Activated CD8-positive, alpha-beta memory T cell treated with anti-CD3 and anti-CD28 coated beads, Interleukin-2, amount 50 U/mL, for 48 hours (primary cell): ENCODE measurements at places on chromosomes 6 and 20.

- DNase-seq, result no peak
Observed at GRCh38 chr20:37714978-37715672, 21.3 kb downstream of the CTNNBL1 start.

- DNase-seq, result no peak
Observed at GRCh38 chr6:140480852-140481251, 1106.4 kb upstream of the CITED2 start.

DNA sequence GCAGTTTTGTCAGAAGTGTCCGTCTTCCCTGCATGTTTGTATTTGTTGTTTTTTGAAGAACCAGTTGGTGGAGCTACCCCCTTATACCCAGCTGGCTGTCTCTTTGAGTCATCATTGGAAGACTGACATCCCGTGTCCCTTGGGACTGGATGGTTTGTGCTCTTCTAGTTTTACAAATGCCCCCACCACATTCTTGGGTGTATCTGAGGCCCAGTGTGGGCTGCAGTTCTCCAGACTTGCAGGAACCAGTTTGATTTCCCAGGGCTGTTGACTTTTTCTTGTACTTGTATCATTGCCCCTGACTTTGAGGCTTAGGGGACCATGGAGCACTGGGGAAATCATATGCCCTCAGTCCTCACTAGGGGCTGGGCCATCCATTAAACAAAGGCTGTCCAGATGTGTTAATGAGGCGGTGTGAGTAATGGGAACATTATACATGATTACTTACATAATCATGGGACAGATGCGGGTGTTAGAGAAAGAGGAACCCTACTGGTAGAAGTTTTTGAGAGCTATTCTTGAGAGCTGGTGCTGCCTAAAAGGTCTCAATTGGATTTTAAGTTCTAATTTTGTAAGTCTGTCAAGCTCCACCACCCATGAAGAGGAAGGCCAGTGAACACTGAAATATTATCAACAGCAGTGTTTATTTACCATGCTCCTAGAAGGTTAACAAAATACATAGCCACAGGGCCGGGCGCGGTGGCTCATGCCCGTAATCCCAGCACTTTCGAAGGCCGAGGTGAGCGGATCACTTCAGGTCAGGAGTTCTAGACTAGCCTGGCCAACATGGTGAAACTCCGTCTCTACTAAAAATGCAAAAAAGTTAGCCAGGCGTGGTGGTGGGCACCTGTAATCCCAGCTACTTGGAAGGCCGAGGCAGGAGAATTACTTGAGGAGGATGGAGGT lies 8.5 kb downstream of the JARID2 start:
- no peak for DNase-seq

DNA sequence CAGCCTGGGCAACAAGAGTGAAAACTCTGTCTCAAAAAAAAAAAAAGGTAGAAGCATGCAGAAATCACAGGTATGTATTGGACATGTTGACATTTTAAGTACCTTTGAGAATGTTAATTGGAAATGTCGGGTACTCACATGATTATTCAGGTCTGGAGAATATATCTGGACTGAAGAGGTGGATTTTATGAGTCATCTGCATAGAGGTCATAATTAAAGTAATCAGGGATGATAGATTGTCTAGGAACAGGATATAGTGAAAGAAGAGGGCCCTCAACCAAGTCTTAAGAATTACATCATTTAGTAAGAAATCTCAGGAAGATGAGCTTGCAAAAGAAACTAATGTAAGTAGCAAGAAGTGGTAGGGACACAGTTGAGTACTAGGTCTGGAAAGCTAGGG lies 212.5 kb downstream of the UTRN start:
- no peak for DNase-seq

GRCh38 chr6:134873500-134874388 lies 76.2 kb downstream of the ALDH8A1 start:
- DNase-seq, result no peak

- no peak for DNase-seq
Observed at GRCh38 chr6:55576811-55577210, 2.2 kb downstream of the HMGCLL1 start.

DNA sequence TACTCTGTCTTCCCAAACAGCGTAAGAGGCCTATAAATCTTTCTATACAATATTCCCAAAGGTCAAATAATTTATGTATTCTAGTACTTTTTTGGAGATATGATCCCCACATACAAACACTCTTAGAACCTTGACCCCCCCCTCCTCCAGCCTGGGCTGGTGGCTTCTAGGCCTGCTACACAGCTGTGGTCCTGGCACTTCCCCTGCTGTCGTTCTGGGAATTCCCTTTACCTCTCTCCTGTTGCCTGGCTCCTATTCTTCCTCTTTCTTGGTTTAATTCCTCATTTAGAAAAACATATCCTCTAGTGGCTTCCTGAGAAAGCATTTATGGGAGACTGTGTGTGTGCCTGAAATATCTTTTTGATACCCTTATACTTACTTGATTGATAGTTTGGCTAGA lies 4.1 kb upstream of the TXLNB start:
- DNase-seq, result no peak

DNA sequence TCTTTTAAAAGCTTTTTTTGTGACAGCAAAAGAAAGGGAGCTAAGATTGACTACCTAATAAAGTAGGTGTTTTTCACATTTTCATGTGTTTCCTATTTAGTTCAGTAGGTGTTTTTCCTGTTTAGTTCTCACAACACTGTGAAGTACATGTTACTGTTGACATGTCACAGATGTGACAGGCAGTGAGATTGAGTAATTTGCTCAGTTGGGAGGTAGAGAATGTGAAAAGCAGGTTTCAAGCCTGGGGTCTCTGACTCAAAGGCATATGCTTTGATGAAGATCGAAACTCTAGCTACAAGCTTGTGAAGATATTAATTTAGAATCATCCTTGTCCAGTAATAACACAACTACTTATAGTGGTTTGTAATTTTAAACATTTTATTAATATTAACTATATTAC lies 43.1 kb downstream of the SLX4IP start:
- no peak for DNase-seq

GRCh38 chr20:3801299-3801698 lies 5.2 kb downstream of the CDC25B start:
- no peak for DNase-seq

GRCh38 chr6:20564777-20565176 lies 30.5 kb downstream of the CDKAL1 start:
- no peak for DNase-seq

DNA sequence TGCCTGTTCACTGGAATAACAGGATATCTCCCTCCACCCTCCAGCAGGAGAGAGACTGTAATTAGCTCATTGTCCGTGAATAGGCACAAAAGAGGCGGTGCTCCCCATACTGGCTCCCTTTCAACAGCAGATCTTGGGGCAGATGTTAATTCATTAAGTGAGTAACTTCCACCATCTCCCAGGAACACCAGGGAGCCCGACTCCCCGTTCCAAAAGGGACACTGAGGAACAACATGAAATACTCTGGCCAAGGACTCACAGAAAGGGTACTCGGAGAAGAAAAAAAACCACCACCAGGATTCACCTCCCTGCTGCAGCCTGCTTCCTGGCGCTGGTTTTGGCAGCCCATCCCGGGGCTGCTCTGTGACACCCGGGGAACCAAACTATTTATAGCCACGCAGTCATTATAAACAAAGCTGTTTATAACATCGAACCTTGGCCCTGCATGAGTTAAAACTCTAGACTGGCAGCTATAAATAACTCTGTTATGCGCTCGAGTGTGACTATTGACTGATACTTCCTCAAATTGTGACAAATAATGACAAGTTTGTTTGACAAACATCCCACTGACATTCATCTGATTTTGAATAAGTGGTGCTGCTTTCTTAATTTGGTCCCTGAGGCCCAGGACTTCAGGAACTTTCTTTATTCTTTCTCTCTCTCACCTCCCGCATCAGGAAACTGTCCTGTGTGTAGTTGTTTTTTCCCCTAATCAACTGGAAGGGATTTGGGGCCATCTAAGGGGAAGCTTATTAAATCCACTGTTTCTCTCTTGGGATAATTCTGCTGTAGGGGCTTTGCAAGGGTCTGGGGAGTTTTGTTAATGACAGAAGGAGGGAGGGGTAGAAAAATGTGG lies 521.6 kb downstream of the CD83 start:
- no peak for DNase-seq

- DNase-seq, result no peak
Observed at GRCh38 chr6:32938494-32938893, 2.3 kb downstream of the HLA-DMB start.

DNA sequence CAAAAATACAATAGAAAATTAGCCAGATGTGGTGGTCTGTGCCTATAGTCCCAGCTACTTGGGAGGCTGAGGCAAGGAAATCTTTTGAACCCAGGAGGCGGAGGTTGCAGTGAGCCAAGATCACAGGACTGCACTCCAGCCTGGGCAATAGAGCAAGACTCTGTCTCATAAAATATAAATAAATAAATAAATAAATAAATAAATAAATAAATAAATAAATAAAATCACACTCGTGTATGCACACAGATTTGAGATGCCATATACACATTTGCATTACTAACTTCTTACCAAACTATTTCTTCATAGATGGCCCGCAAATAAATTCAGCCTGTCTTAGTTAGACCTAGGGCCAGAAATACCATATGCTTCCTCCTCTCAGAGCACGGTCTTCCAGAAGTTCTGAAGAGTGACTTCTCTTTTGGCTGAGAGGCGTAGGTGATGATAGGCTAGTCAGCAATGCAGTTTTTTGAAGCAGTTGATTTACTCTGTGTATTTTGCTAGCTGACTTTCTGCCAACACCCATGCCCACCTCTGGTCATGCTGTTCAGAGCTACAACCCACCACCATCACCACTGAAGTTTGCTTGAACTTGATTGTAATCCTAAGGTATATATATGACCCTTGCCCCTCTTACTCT lies 150.1 kb downstream of the SASH1 start:
- DNase-seq, result no peak

DNA sequence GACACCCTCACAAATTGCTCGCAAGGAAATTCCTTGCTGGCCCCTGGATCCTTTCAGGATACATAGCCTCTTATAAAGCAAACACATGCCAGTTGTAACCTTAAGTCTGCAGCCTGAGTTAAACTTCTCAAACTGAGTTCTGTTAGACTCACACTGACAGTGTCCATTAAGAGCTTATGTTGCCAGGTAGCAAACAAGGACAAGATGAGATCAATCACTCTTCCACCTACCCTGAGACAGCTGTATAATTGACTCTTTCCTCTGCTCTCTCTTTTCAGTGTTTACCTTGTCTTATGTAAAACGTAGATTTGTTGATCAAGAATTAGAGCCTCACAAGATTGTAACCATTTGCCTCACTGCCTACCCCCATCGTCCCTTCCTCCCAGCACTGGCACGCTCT lies 359.8 kb downstream of the EPM2A start:
- no peak for DNase-seq

- DNase-seq, result no peak
Observed at GRCh38 chr6:76694795-76695194, 622.3 kb upstream of the IMPG1 start.

GRCh38 chr20:62760856-62761758 lies 35.2 kb upstream of the MRGBP start:
- no peak for DNase-seq

DNA sequence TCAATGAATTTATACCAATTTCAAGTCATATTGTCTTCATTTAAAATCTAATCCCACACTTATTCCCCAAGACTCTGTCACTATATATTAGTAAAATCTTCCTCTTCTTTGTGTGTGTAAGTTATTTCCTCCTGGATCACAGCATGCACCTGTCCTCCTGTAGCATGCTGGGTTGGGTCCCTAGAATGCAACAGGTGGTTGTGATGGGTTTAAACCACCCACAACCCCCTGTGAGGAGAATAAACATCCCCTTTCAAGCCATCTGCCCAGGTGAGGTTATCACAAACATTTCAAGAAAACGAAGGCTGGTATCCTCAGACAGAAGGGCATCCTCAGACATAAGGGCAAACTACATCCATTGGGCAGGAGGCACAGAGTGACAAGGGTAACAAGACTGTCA lies 26.4 kb downstream of the DZANK1 start:
- DNase-seq, result no peak

GRCh38 chr6:43492673-43493072 lies 15.3 kb downstream of the TJAP1 start:
- no peak for DNase-seq

DNA sequence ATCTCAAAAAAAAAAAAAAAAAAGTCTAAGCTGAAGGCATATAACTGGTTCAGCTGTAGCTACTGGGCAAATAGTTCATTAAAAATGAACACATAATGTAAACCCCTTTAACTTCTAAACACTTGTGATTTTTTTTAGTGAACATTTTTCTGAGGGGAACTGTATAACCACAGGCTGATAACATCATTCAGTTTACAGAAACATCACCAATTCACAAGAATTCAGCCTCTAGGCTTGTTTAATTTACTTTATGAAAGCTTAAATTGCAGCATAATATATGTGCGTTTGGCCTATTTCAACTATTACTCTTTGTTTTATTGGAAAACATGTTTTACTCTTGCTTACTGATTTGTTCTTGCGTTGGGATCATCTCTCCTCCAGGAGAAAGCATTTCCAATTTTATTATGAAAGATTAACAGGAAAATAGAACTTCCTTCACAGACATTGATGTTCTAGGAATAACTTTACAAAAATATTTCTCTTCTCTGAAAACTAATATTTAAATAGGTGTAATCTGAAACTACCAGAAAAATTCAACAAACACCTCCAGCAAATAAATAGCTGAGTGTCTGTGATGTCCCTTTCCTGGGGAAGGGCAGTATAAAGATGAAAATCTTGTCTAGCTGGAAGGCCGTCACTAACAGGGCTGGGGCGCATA lies 284.5 kb downstream of the UST start:
- DNase-seq, result no peak

GRCh38 chr6:137723273-137724017 lies 143.6 kb upstream of the TNFAIP3 start:
- DNase-seq, result no peak

DNA sequence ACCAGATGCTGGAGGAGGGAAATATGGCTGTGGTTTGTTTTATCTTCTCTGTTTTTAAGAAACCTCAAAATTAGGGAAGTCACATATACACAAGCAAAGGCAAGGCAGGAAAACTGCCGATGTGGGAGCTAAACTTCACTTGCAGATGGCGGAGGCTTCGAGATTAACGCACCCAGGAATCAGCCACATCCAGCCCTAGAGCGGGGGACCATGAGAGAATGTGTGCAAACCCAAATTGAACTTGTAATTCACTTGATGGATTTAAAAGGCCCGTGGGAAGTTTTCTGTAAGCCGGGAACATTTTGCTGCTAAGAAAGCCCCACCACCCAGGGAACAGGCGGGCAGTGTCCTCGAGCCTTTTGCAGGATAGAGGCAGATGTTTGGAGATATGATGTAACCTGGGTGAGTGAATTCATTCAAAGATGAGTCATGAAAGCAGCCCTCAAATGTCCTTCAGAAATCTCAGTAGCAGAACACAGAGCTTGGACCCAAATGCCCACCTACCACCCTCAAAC lies 39.9 kb downstream of the PREX1 start:
- DNase-seq, result no peak

GRCh38 chr20:2446845-2447244 lies 23.7 kb downstream of the SNRPB start:
- DNase-seq, result no peak

DNA sequence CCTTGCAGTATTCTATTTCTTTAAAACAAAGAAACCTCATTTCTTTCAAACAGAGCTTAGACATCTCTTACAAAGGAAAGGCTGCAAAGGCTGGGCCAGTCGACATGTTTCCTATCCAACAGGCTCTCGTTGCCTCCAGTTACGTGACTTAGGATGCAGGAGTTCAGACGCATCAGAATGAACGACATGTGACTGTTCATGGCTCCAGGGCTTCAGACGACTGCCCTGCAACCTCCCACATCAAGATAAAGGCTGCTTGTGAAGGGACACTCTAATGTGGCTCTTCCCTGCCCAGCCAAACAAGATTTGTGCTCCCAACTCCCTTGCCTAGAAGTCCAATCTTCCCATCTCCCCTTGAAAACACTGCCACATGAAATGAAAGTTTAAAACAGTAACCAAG lies 14.3 kb upstream of the NEDD9 start:
- no peak for DNase-seq
